ENCODE measurements at places on chromosomes 4 and X. TPM values are rescaled to one million over a fixed set of nuclear protein-coding genes. Genes with fewer than 3 reads are reported as not detected.
A peak's percentile ranks its signal among the peaks of the same experiment; 100 is the strongest.

DNA sequence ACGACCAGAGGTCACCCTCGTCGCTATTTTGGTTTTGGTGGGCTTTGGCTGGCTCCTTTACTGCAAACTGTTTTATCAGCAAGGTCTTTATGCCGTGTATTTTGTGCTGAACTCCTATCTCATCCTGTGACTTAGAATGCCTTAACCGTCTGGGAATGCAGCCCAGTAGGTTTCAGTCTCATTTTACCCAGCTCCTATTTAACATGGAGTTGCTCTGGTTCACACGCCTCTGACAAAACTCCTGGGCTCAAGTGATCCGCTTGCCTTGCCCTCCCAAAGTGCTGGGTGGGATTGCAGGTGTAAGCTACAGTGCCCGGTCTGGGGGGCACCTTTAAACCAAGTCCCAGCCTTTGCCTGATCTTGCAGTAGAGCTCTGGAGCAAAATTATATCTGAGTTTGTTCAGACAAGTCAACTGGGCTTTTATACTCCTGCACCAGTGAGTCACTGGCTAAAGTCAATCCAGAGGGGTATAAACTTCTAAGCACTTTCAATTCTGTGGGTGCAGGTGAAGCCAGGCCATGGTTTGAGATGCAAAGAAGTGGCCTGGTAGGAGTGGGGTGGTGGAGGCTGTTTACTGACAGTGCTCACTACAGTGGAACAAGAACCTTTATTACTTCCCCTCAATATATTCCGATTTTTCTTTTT lies 50.2 kb downstream of the MGST2 start:
- peak; percentile 80 for DNase-seq

DNA sequence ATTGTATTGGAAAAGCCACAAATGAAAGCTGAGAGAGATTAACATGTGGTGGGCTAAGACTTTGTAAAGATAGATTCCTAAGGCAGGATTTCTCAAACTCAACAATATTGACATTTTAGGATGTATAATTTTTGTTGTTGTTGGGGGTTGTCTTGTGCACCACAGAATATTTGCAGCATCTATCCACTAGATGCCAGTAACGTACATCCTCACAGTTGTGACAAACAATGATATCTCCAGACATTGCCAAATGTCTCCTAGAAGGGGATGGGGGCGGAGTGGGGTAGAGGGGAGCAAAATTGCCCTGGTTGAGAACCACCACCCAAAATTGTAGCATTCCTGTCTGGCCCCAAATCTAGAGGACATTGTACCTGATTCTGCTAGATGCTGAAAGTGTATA lies 14.7 kb upstream of the CBR4 start:
- DNase-seq = peak; percentile 50

DNA sequence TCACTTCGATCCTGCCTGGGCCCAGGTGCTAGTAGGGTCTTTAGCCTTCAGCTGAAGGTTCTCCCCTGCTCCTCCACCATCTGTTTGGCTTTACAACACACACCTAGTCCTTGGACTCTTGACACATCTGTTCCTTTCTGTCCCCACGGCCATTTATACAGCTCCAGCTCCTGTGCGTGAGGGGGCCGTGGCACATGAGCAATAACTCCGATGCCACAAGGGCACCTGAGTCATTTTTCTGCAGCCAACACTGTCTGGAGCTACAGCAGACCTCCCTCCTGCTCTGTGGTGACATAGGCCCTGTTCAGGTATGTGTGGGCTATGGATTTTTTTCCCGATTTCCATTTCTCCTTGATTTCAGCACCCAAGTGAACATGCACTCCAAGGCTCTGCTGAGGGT lies 44.7 kb upstream of the BCOR start:
- no peak for DNase-seq

DNA sequence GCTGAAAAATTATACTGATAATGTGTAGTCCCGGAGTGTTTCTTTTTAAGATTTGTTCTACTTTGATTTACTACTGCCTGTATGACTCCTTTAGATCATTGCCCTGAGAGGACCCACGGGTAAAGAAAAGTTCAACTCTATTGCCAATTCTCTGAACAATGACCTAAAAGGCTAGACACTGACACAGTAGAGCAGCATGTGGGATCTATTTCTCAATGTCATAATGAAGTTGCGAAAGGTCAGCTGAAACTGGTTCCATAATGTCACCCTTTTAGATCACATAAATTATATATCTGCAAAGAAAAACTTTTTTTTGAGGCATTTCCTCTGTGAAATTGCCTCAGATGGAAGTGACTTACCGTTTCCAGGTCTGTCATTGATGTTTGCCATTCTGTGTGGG lies 67.4 kb downstream of the GLRB start:
- no peak for DNase-seq

- no peak for DNase-seq
Measured at GRCh38 chr4:165457793-165458192, 79.0 kb downstream of the CPE start.

The CLDN34 gene
- not detected for total RNA-seq

The ARSH gene
- not detected for total RNA-seq

GRCh38 chr4:165709516-165709915 lies 163.5 kb upstream of the TLL1 start:
- no peak for DNase-seq

The CXCL6 gene
- total RNA-seq = 1.2 TPM
